ENCODE measurements at places on chromosomes 4 and X.
A peak's percentile ranks its signal among the peaks of the same experiment; 100 is the strongest.

DNA sequence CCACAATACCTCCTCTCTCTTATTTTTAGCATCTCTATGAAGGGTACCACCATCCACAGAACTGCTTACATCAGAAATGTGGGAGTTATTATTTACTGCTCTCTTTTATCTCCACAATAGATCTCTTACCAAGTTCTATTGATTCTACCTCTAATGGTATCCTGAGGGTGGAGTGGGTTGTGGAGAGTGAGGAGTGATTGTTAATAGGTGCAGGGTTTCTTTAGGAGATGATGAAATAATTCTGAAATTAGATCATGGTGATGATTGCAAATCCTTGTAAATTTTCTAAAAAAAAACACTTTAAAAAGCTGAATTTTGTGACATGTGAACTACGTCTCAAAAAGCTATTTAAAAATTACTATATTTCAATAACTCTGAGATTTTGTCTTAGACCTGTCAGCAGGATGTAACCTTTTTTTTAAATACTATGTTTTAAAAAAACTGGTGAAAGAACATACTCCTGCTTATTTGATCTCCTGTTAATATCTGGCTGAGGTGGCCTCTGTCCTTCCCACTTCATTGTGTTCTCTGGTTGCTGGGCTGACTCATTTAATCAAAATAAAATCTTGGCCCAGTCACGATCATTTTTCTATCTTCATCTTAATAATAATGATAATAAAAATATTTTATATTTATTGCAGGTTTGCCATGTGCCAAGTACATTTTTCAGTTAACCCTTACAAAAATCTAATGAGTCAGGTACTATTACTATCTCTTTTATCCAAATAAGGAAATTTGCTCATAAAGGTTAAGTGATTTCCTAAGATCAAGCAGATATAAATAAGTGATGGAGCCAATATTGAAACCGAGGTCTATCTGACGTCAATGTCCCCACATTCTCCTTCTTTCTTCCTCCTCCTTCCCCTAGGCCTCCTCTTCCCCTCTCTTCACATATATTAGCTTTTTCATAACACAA, 73.5 kb downstream of the GLUD2 start:
- DNase-seq: no peak

GRCh38 chr4:100493756-100494155, 24.1 kb downstream of the EMCN start:
- no peak for DNase-seq

GRCh38 chr4:123827511-123827910, 430.9 kb downstream of the SPRY1 start:
- DNase-seq: no peak

DNA sequence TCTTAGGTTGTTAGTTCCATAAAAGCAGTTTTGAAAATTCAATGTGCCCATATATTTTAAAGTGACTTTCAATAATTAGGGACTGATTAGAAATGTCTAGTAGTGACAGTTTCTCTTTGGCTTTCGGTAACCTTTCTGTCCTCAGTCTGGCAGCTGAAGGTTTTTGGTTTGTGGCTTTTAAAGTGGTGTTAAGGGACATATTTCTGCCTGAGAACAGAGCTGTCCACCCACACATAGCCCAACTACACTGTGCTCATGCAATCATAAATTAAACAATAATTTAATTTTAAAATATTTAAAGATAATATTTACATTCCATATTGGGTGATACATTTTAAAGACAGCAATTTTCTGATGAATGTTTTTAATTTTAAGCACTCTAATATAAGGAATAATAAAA, 335.0 kb upstream of the TENM3 start:
- no peak for DNase-seq

DNA sequence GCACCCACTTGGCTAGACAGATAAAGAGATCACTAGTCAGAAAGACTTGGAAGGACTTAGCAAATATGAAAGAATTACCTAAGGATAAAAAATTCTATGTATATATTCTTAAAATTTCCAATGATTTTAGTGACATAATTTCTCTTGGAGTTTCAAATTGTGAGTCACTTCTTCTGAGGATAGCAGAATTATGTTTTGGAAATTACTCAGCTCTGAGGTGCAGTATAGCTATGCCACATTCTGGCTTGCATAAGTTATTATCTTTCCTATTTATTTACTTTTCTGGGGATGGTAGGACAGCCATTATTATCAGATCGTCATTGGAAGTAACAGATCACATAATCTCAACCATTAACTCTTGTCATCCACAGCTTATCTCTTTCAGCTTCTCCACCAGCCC, 853.5 kb downstream of the TRIML1 start:
- DNase-seq: no peak

DNA sequence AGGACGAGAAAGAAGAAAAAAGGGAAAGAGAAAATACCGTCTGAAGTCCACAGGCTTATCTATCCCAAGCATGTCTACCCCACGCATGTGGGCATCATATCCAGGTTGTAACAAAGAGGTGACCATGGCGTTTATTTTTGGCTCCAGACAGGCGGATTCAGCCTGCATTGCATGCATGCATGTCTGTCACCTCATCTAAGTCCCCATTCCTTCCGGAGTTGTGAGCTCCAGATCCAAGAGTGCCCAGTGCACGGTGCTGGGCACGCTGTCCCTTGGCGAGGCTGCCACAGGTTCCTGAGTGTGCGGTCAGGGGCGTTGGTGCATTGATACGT, 905 bp upstream of the GALNTL6 start:
- no peak for DNase-seq

- peak; percentile 9 for DNase-seq
These were observed 28.1 kb downstream of the SLC16A2 start for GRCh38 chrX:74449322-74449936.

GRCh38 chr4:7901311-7901885, 38.3 kb downstream of the AFAP1 start:
- peak; percentile 68 for DNase-seq

- no peak for DNase-seq
These were observed 122.7 kb upstream of the PSAPL1 start for GRCh38 chr4:7557456-7557855.

DNA sequence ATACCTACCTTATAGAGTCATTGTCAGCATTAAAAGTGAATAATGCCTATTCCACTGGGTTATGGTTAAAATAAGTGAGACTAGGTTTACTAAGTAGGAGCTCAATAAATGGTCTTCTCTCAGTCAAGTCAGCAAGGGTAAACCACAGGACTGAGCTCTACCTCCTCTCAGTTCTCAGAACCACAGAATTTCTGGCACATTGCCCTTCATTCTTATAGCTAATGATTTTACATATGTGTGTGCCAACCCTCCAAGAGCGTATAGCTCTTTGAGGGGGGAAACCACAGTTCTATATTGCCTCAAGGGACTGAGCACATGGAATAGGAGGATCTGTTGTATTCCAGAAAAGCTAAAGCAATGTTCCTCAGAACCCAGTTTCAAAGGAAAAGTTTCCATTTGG, 124.8 kb downstream of the ATG4A start:
- no peak for DNase-seq

DNA sequence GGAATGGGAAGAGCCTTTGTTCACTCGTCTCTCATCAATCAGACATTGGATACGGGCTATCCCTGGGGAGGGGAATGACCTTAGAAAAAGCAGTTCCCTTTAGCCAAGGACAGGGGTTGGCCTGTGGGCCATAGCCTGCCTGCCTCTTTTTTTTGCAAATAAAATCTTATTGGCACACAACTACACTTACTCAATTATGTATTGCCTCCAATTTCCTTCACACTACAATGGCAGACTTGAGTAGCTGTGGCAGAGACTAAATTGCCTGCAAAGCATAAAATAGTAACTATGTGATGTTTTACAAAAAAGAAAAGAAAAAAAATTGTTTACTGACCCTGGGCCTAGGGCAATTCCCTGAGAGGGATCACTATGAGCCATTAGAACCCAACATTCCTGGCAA, 23.4 kb downstream of the PPP1R2C start:
- DNase-seq: no peak

GRCh38 chrX:84715315-84715714, 213.1 kb upstream of the HDX start:
- no peak for DNase-seq

- peak; percentile 61 for DNase-seq
These were observed 138.9 kb downstream of the DCLK2 start for GRCh38 chr4:150217192-150217591.

GRCh38 chr4:15712214-15712613, 9.3 kb downstream of the BST1 start:
- DNase-seq: no peak

DNA sequence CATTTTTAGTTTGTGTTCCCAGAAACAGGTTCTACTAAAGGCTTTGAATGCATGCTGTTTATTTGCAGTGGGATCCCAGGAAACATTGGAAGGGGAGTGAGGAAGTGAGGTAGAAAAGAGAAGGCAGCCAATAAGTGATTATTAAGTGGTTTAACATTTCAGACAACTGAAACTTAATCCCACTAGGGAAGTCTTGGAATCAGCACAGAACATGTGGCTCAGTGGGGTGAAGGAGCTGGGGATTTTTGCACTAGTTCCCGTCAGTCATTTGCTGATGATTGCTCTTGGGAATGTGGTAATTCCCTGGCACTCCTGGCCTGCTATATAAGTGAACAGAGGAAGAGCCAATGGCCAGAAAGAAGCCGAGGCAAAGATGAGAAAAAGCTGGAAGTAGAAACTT, 1053.0 kb upstream of the IGFBP7 start:
- DNase-seq: no peak

DNA sequence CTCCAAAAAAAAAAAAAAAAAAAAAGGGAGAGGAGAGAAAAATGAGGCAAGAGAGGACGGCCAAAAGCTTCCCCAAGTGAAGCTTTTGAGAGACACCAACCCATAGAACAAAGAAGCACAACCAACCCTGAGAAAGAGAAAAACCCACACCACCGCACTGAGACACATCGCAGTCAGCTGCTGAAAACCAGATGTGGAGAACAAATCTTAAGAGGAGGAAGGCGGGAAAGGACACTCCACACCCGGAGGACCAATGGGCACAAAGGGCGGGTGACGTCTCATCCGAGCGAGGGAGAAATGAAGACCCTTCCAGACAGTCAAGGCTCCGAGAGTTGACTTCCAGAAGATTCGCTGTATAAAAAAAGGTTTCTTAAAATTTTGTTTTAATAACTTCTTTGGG, 112.1 kb downstream of the AFAP1 start:
- no peak for DNase-seq

- peak; percentile 70 for DNase-seq
These were observed 77.0 kb downstream of the LRP2BP start for GRCh38 chr4:185318679-185319078.

- peak; percentile 40 for DNase-seq
These were observed at the start of gene GRID2 for GRCh38 chr4:92303621-92304027. Gene GRID2, plus strand, starts transcription at chr4:92303966.

DNA sequence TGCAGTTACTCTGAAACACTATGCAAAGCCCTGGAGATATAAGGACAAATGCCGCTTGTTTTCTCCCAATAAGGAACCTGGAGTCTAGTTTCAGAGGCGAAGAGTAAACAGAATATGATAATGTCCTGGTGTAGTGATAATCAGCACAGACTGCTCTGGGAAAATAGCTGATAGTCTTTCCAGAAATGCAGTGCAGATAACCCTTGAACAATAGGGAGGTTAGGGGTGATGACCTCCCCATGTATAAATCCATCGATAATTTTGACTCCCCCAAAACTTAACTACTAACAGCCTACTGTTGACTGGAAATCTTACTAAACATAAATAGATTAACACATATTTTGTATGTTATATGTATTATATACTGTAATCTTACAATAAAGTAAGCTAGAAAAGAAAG, 1280.9 kb upstream of the TENM3 start:
- DNase-seq: no peak

DNA sequence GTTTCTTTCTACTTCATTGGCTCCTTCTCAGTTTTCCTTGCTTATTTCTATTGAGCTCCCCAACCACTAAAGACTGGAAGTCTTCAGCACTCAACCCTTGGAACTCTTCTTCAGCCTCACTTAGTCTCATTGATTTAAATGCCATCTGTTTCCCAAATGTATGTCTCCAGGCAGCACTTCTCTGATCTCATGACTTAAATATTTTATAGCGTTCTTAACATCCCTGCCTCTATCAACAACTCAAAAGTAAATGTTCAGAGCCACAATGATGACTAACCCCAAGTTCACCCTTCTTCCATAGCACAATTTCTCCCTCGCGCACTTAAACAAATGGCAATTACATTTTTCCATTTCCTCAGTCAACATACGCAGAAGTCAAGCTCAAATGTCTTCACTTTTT, 1393.3 kb downstream of the ARAP2 start:
- no peak for DNase-seq

DNA sequence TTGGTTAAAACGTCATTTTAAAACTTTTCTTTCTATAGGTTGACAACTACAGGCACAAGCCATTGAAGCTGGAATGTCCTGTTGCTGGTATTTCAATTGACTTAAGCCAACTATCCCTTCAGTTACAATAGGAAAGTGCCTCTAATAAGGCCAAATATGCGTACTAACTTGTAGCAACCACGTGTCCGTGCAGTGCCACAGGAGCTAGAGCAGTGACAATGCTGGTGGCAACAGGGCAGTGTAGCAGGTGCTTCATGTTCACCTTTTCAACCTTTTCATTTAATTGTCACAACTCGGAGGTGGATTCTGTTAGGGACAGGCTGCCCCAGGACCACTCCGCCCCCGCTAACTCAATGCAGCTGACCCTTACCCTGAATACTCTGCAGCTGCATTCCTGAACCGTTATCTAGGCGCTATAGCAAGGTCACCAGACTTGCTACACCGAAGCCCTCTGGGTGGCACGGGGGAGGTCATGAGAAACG, 37.7 kb downstream of the ERVMER34-1 start:
- DNase-seq: no peak

- DNase-seq: no peak
These were observed 170.3 kb downstream of the COX18 start for GRCh38 chr4:72899214-72899613.

Data from NCI-H1417 (cell line).